ENCODE measurements at places on chromosomes 7 and 10.

DNA sequence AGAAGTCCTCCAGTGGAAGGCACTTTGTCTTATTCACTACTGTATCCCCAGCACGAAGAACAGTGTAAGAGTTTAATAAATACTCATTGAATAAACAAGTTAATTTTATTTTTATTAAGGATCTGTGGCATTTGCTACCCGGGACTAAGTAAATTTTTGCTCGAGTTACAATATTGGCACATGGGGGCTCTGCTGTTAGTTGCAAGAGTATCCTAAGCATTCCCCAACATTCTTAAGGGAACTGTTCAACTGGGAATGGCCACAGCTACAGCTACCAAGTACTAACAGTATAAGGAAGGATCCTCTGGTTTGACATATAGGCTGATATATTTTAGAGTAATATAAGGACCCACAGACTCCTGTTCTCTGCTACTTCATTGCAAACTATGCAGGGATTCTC, 8.7 kb upstream of the LRRTM3 start:
- DNase-seq, result no peak

- no peak for DNase-seq
Measured at GRCh38 chr7:144019457-144019856, 19.3 kb downstream of the OR6B1 start.

GRCh38 chr10:60428387-60428737, 38.7 kb upstream of the ANK3 start:
- no peak for DNase-seq

GRCh38 chr10:60260321-60260720, 129.4 kb downstream of the ANK3 start:
- DNase-seq, result no peak

GRCh38 chr10:1605999-1606940, 131.1 kb downstream of the ADARB2 start:
- DNase-seq, result no peak

DNA sequence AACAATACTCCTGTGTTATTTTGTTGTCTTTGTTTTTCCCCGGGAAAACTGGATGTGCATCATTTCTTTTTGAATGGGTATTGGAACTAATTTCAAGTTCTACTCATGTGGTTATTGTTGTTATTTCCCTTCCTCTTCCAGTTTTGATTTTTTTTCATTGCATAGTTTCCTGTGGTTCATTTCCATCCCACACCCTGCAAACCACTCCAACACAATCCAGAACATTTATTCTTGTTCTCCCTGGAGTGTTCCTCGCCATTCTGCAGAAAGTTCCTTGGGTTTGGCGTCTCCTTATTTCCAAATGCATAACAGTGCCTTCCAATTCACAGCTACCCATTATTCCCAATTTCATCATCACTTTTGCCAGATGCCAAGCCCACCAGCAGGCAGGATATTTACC, 775.1 kb downstream of the TNS3 start:
- no peak for DNase-seq

DNA sequence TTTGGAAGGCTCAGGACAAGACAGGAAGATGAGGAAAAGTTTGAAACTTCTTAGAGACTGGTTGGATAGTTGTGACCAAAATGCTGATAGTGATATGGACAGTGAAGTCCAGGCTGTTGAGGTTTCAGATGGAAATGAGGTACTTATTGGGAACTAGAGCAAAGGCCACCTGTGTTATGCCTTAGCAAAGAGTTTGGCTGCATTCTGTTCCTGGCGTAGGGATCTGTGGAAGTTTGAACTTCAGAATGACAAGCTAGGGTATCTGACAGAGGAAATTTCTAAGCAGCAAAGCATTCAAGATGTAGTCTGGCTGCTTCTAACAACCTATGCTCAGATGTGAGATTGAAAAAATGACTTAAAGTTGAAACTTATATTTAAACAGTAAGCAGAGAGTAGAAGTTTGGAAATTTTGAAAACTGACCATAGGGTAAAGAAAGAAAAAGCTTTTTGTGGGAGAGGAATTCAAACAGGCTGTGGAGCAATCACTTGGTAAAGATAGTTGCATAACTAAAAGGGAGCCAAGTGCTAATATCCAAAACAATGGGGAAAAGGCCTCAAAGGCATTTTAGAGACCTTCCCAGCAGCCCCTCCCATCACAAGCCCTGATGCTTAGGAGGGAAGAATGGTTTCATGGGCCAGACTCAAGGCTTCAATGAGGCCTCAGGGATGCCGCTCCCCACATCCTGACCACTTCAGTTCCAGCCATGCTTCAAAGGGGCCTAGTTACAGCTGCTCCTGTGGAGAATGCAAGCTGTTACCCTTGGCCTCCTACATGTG, 415.1 kb downstream of the INHBA start:
- DNase-seq, result no peak

All from hematopoietic multipotent progenitor cell treated with erythropoietin and hydrocortisone succinate and interleukin-3 and kit ligand, for 17 days (in vitro differentiated cells).